ENCODE measurements at places on chromosomes 7 and 10.

- DNase-seq, result no peak
Measured at GRCh38 chr10:127922675-127923366, 15.9 kb downstream of the PTPRE start.

DNA sequence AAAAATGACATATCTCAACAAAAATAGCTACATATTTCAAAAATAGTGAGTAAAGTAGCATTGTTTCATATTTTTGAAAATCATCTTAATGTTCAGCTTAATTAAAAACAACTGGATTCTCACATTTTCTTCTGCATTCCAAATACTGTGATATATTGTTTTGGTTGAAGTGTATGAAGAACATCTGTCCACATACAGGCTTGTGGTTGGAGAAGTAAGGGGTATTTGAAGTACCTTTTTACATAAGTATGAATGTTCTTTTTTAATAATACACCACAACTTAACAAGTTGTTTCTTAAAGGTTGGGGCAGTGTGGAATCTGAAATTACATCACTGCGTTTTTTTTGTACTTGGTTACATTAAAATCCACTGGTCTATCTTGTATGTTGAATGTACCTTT, 442.5 kb downstream of the KIF20B start:
- DNase-seq, result no peak

GRCh38 chr10:61063034-61063433, 119.0 kb upstream of the RHOBTB1 start:
- DNase-seq, result no peak

- no peak for DNase-seq
Measured at GRCh38 chr7:36775676-36776075, 51.4 kb upstream of the AOAH start.

DNA sequence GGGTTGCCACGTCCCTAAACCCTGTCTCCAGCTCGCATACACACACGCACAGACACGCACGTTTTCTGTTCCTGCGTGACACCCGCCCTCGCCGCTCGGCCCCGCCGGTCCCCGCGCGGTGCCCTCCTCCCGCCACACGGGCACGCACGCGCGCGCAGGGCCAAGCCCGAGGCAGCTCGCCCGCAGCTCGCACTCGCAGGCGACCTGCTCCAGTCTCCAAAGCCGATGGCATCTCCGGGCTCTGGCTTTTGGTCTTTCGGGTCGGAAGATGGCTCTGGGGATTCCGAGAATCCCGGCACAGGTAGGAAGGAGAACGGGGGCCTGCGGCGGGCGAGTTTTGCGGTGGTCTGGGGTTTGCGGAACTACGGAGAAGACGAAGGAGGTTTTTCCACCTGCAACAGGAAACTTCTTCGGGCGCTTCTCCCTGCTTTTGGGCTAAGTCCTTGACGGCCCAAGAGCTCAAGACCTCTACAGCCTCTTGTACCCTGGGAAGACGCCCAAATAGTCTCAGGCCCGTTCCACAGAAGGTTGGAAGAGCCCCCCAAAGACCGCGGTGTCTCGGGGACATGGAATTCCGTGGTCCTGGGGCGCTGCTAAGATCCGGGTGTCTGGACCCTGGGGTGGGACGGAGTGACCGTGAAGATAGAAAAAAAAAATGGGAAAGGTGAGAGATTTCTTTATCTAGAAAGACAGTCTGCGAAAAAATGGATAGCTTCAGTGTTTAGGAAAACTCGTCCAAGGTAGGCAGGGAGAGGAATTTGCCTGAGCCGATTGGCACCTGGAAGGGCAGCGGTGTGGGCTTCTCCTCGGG, at the start of gene GAD2:
Gene GAD2 (plus strand): TSS at position 190 of the 811 bp plus-strand sequence. CDS start 36 bp downstream, at position 226.
- peak; percentile 28 for DNase-seq

- DNase-seq, result no peak
Measured at GRCh38 chr10:20768843-20769242, 128.3 kb downstream of the NEBL start.

DNA sequence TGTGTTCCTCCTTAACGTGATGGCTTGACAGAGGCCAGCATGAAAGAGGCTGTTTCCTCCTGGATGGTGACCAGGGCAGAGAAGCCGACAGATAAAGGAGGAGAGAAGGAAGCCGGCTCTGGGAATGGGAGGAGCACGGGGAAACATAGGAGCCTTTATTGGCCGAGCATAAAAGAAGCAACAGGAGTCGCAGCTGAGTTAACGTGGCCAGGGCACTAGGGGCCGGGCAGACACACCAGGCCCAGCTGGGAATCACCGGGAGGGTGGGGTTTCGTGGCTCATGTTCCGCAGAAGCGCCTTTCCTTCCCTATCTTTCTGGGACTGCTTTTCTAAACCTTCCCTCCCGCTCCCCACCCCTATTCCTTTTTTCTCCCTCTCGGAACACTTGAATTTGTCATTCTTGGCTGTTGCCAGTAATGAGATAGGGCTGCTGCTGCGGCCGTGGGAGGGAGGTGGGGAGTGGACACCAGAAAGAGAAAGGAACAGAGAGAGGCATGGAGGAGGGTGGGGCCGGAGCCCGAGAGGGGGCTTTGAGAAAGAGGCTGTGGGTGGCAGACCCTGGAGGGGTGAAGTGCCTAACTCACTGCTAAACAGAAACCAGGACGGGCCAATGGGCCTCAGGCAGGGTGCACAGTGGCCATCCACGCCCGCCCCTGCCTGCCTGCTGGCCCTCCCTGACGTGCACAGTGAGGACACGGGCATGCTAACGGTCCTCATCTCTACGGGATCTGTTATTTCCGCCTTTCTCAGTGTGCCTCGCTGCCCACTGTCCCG, 65.2 kb downstream of the COL13A1 start:
- no peak for DNase-seq

DNA sequence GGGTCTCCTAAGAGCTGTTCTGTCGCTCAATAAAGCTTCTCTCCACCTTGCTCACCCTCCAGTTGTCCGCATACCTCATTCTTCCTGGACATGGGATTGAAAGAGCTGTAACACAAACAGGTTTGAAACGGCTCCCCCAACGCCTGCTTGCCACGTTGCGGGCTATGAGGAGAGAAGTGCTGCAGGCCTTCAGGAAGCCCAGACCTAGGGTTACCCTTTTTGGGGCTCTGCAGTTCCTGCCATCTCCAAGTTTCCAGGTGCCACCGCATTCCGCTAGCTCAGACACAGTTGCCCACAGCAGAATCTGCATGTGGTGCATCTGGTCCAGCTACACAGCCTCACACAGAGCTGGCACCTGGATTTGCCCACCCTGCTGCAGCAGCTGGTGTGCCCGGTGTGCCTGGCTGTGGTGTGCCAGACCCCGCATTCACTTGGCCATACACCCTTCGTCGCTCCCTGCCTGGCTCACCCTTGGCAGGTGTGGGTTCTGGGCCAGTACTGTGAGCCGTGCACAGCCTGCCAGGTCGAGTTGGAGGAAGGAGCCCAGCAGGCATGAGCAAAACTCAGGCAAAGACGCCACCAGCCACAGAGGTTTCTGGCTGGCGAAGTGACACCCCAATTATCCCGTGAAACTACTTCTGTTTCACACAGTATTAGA, 253.2 kb upstream of the SEMA3A start:
- DNase-seq, result no peak

DNA sequence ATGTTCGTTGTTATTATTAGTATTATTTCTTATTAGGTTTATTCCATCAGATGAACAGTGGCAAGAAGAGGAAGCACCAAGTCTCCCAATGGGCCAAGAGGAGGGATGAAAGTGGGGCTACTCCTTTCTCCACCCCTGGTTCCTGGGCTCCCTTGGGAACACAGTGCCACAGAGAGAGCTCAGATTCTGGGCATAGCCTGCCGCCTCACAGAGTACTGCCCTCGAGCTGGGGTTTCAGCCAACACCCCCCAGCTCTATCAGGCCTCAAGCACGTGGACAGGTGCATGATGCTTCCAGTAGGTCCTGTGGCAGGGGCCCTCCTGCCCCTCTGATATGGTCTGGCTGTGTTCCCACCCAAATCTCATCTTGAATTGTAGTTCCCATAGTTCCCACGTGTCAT, 103.6 kb upstream of the RNF32 start:
- no peak for DNase-seq

GRCh38 chr7:2929321-2930201, 85.5 kb upstream of the GNA12 start:
- DNase-seq, result no peak

- DNase-seq, result peak; percentile 83
Measured at GRCh38 chr10:73991884-73992245, 6.1 kb upstream of the VCL start.

DNA sequence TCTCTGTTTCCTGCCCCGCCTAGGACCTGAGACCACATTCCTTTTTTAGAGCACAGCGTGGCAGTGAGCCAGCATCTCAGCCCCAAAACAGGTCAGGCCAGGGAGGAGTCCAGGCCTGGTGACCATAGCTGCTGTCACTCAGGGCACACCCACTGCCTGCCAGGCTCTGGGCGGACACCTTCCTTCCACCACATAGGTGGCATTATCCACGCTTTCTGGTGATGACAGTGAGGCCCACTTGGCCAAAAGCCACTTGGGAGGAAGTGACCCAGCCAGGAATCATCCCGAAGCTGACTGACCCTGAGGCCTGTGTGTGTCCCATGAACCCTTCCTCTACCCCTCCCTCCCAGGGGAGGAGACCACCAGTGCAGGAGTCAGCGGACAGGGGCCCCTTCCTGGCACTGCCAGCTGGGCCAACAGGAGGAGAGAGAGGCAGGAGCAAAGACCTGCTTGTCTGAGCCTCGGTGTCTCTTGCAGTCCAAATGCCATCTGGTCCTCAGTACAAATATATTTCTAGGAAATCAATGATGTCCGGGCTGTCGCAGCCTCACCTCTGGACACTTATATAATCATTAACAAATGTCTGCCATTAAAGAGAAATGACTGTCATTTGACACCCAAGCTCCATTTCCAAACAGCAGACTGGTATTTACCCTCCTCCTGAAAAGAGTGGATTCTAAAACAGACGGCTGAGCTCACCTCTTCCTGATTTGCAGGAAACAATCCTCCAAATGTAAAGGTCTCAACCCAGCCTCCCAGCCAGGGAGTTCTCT, 63.0 kb downstream of the ABRAXAS2 start:
- DNase-seq, result no peak

DNA sequence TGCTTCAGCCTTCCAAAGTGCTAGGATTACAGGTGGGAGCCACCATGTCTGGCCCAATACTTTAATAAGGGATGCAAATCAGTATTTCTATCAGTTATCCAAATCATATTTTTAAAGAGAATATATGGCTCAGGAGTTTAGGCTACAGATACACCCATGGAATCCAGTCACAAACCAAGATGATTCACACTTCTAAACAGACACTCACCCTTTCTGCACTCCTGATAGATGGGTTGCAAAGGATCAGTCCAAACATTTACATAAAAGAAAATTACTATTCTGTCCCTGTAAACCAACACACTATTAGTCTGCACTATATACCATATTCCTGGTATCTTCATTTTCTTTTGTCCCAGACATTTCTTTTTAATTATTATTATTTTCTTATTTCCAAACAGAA, 2.2 kb downstream of the MORN4 start:
- DNase-seq, result no peak

- DNase-seq, result no peak
Measured at GRCh38 chr7:4762121-4763055, 13.0 kb upstream of the AP5Z1 start.

DNA sequence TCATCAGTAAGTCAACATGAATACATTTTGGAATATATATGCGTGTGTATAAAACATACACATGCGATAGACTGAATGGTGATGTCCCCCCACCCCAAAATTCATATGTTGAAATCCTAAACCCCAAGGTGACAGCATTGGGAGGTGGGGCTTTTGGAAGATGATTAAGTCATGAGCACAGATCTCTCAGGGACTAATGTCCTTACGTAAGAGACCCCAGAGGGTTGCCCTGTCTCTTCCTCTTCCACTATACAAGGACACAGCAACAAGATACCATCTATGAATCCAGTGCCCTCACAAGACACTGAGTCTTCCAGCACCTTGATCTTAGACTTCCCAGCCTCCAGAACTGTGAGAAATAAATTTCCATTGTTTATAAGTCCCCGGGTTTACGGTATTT, 22.5 kb downstream of the DRGX start:
- no peak for DNase-seq

GRCh38 chr10:21677551-21677950, 143.5 kb downstream of the MLLT10 start:
- DNase-seq, result no peak

- peak; percentile 72 for DNase-seq
Measured at GRCh38 chr10:36888925-36889573, 236.3 kb upstream of the ANKRD30A start.

- DNase-seq, result no peak
Measured at GRCh38 chr7:131341690-131342089, 14.0 kb downstream of the MKLN1 start.

GRCh38 chr7:75727881-75728593, 10.7 kb downstream of the HIP1 start:
- peak; percentile 7 for DNase-seq

DNA sequence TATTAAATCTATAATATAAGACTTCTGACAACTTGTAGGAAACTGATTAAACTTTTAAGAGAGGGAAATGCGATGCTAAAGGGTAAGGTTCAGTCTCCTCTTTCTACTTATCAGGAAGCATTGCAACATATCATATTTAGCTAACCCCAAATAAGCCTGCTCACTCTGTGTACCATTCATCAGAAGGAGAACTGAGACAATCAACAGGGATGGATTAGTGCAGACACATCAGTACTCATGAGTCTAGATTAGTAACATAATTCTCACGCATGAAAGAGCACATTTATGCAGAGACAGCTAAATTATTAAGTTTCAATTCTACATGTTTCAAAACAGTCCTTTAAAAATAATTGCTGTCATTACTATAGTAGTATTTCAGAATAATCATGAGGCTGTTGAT, 354.2 kb upstream of the ZWINT start:
- DNase-seq, result no peak

- no peak for DNase-seq
Measured at GRCh38 chr10:22915314-22915713, 12.5 kb upstream of the ARMC3 start.

DNA sequence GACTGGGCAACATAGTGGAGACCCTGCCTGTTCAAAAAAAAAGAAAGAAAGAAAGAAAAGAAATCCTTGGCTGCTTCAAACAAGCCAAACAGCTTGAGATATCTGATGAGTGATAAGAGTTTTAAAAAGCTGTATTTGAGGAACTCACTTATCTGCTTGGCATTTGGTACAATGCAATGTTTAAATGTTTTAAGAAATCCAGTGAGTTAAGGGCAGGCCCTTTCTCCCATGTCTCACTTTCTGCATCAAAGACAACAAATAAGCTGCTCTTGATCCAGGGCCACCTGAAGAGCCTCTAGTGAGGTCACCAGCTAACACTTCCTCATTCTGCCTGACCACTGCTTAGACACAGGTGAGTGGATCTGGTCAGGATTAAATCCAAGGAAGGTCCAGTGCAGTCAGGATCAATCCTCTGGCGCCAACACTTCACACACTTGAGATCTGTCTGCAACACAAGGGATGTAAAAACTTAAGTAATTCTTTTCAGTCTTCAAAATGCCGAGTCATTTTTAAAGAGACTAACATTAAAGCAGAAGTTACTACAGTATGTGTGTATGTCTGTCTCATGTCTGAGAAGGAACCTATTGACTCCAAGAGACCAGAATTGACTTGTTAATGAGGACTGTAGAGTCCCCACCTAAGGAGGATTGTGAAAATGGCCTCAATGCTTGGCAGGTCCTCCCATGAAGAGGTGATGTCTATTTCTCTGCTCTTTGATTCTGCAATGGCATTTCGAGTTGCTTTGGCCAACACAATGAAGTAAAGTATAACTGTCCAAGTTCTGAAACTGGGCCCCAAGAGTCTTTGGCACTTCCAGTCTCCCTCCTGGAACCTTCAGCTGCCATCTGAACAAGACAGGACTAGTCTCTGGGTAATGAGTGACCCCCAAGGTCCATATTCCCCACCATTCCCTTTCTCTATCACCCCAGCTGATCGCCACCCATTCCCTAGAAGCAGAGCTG, 43.1 kb downstream of the CREB3L2 start:
- no peak for DNase-seq

GRCh38 chr10:42488416-42488815, 150.0 kb downstream of the ZNF33B start:
- no peak for DNase-seq

GRCh38 chr10:29722777-29723176, 88.0 kb upstream of the SVIL start:
- no peak for DNase-seq
